BJ (cell line): ENCODE measurements at places on chromosomes 16 and 17. TPM values are rescaled to one million over a fixed set of nuclear protein-coding genes. Genes with fewer than 3 reads are reported as not detected.

DNA sequence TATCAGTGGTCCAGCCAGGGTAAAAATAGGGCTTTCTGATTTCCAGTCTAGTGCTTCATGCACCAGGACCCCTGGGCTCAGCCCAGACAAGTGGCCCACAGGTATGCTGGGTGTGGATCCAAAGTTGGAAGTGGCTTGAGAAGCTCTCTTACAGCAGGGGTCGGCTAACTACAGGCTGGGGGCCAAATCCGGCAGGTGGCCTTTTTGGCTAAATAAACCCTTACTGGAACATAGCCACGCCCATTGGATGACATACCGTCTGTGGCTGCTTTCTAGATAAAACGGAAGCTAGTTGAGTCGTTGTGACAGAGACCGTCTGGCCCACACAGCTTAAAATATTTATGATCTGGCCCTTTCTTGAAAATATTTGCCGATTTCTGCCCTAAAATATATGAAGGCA is 119.0 kb upstream of the CDC42EP4 start:
- DNase-seq, result no peak

GRCh38 chr17:27751166-27751565 is 49.2 kb downstream of the NOS2 start:
- no peak for DNase-seq

The PRSS27 gene
- 0.81 and 0.97 TPM in 2 replicates for polyA plus RNA-seq

DNA sequence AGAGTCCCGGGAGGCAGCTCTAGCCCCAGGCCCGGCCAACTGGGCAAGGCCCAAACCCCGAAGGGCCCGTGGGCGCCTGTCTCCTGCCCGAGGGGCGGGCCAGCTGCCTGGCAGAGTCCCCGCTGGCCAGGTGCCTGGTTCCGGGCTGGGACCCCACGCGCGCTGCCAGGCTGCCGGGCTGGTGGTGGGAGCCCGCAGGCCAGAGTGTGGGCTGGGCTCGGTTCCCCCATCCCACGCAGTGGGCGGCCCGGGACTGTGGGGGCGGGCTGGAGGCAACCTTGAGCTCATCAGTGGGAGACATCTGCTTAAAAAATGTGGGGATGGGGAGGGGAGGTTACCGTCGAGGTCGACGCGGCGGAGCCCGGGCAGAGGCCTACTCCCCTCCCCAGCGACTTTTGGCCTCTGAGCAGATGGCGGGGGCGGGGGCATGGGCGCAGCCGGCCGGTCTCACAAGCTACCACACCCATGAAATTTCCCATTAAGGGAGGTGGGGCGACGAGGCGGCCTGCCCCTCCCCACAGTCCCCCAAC is 176.4 kb upstream of the GSE1 start:
- DNase-seq, result no peak

DNA sequence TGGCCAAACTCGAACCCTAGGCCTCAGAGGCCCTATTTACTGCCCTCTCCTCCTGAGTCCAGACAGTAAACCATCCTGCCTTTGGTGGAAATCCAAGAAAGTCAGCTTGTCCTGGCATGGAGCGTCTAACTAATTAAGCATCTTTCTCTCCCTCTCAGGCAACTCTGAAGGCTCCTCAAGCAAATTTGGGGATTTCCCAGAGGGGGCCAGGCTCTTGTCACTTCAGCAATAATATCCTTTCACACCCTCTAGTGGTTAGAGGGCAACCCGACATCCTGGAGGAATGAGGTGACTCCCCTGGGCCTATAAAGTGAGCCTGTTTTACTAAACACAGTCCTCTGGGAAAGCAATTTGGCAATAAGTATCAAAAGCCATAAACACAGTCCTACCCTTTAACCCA is 60.4 kb downstream of the NOG start:
- no peak for DNase-seq

The CDK5R1 gene
- 0.20 and 0.26 TPM in 2 replicates for polyA plus RNA-seq

DNA sequence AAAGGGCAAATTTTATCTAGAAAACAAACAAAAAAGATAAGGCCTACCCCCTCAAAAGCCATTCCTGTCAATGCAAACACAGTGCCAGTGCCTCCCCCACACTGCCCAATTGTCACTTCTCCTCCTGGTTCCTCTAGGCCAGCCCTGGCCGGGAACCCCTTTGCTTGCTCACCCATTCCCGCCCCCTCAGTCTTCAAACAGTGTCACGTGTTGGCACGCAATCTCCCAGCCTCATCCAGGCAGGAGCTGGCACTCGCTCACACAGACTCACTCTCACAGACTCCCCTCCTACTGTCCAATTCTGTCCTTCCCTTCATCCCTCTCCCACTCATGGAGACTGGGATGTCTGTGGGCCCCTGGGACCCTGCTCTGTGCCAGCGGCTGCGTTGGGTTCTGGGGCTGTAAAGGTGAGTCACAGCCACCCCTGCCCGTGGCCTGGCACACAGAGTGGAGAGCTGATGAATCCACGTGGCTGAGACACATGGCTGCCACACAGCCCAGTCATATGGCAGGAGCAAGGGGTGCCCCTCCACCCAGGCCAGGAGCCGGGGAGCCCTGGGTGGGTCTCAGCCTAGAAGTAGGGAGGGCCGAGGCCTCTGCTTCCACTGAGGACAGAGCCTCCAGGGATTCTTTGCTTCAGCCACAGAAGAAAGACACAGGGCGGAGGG is 54.8 kb downstream of the VAC14 start:
- DNase-seq, result no peak

The CASKIN1 gene
- 0.01 and 0.02 TPM in 2 replicates for polyA plus RNA-seq

DNA sequence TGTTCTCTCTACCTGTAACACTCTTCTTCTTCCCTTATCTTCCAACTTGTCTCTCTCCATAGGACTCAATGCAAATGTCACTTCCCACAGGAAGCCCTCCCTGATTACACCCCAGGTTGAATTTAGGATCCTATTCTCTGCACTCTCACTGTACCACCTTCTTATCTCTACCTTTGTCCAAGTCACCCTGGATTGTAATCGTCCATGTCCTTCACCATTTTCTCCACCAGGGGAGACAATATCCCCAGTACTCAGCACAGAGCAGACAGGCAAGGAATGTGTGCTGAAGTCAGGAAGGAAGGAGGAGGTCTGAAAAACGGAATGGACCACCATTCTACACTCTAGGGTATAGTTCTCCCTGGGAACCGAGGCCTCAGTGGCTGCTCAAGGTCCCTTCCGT is 14.2 kb downstream of the C16orf82 start:
- no peak for DNase-seq

The HOXB6 gene
- polyA plus RNA-seq, result not detected in 2 replicates

The CAMTA2 gene
- 40.6 and 65.6 TPM in 2 replicates for polyA plus RNA-seq

GRCh38 chr16:67780847-67781564 is 25.4 kb downstream of the RANBP10 start:
- DNase-seq, result no peak

The NEUROD2 gene
- polyA plus RNA-seq, result not detected in 2 replicates

DNA sequence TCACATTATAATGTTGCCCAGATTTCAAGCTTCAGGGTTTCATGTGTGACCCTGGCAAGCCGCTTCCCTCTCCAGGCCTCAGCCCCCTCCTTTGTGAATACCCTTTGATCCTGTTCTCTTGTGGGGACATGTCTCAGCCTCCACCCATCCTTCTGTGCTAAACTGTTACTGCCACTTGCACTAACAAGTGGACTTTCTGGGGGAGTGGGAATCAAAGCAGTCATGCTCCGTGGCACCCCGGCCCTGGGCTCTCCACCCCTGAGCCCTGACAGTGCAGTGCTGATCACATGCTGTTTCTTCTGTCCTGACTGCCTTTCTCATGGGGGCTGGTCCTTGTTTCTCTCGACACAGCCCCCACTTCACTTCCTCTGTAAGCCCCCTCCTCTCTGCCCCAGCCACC is 9.7 kb upstream of the DCAF7 start:
- no peak for DNase-seq

The MYH3 gene
- 1.3 and 1.8 TPM in 2 replicates for polyA plus RNA-seq

DNA sequence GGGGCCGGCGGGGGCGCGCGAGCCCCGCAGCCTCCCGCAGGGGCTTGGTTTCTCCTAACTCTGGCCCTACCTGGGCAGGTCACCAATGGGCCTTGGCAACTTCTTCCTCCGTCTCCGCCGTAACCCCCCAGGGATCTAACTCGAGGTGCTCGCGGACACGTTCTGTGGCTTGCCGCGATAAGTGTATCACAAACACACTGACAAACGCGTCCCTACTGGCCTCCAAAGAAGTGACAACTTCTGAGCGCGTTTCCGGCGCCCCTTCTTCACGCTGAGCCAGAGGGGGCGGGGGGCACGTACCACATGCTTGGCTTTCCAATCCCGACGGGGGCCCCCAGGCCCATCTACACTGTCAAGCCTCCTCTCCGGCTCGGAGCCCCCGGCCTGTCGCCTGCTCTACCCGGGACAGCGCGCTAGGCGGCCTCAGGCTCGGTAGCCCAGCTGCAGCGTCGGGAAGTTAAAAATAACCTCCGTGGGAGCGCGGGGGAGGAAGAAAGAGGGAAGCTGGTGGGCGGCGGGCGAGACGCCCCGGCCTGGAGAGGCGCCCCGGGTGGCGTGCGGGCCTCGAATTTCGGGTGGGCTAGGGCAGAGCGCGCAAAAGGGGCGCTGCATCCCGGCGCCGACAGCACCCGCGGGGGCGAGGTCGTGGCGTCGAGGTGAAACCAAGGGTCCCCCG is 725 bp upstream of the SPHK1 start:
- DNase-seq, result no peak

DNA sequence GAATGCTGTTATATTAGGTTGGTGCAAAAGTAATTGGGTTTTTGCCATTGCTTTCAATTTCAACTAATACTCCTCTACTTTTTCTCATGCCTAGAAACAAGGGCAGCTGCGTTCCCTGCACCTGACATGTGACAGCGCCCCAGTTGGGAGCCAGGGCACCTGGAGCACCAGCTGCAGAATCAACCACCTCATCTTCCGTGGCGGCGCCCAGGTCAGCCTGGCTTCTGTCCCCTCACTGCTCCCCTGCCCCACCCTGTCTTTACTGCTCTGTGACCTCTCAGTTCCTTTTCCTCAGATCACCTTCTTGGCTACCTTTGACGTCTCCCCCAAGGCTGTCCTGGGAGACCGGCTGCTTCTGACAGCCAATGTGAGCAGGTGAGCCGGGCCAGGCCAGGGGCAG is 16.4 kb upstream of the ITGAD start:
- no peak for DNase-seq

GRCh38 chr17:46191322-46192188 is 1.7 kb downstream of the KANSL1 start:
- no peak for DNase-seq

The METTL2A gene
- polyA plus RNA-seq, result 9.9 and 14.6 TPM in 2 replicates

DNA sequence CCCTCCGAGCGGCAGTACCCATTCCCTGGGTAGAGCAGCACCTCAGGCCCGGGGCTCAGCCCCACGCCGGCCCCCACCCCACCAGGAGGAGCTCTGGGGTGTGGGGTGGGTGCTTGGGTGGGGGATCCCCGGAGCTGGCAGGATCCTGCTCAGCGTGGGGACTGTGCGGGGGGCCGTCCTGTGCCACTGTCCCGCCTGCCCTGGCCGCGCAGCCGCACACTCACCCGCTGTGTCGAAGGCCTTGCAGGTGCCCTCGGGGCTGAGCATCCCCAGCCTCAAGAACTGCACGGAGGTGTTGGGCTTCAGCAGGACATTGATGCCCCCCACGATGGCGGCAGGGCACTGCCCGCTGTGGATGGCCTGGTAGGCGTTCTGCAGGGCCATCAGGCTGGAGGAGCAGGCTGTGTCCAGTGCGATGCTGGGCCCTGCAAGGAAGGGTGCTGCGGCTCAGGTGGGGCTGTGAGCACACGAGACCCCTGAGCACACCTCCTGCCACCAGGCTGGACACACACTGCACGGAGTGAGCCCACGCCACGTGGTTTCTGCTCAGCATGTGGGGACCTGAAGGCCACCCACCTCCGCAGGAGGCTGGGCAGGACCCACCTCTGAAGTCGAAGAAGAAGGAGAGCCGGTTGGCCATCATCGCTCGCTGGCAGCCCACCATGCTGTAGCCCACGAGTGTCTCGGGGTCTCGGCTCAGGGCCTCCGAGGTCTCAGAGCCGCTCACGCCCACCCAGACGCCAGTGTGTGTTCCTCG is 4.9 kb downstream of the FASN start:
- DNase-seq, result no peak

The UMOD gene
- not detected in 2 replicates for polyA plus RNA-seq

GRCh38 chr17:82658796-82659452 is 10.7 kb upstream of the WDR45B start:
- DNase-seq, result no peak

DNA sequence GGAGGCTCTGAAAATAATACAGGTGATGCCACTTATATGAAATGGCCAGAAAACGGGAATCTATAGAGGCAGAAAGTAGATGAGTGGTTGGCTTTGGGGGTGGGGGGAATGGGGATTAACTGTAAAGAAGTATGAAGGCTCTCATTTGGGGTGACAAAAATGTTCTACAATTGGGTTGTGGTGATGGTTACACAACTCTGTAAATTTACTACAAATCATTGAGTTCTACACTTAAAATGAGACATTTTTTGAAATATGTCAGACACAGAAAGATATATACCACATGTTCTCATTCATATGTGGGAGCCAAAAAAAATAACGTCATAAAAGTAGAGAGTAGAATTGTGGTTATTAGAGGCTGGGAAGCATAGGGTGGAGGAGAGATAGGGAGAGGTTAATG is 25.7 kb downstream of the ARHGAP17 start:
- DNase-seq, result no peak

- DNase-seq, result no peak
Measured at GRCh38 chr17:33545124-33545523, 252.0 kb upstream of the ASIC2 start.

- no peak for DNase-seq
Measured at GRCh38 chr16:49345829-49346228, 27.8 kb upstream of the C16orf78 start.

The KRTAP3-1 gene
- 0.16 TPM in 1 of 2 replicates, not detected in the other for polyA plus RNA-seq

GRCh38 chr17:55350825-55351205 is 70.8 kb downstream of the MMD start:
- no peak for DNase-seq

DNA sequence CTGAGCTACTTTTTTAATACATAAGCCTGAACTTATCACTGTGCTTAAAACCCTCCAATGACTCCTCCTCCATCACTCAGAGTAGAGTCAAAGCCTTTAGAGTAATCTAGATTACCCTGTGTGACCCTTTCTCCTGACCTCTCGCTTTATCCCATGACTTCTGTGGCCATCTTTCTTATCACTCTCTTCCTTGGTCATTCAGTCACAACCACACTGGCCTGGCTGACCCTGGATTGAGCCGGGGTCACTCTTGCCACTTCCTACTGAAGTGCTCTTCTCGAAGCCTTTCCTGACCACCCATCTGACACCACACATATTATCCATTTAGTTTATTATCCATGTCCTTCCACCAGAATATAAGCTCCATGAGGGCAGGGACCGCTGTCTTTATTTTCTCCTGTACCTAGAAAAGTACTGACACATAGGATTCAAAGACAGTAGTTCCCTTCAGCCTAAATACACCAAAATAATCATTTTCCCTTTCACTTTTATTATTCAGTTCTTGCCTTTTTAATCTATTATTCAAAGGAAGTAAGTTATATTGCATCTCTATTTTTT is 28.0 kb upstream of the ABCA9 start:
- no peak for DNase-seq

- DNase-seq, result no peak
Measured at GRCh38 chr17:35554668-35555067, 6.0 kb downstream of the SLFN14 start.

The TMC7 gene
- polyA plus RNA-seq, result 0.40 and 0.47 TPM in 2 replicates

The OR1A2 gene
- polyA plus RNA-seq, result not detected in 2 replicates
